ENCODE measurements at places on chromosomes 16 and 17.

DNA sequence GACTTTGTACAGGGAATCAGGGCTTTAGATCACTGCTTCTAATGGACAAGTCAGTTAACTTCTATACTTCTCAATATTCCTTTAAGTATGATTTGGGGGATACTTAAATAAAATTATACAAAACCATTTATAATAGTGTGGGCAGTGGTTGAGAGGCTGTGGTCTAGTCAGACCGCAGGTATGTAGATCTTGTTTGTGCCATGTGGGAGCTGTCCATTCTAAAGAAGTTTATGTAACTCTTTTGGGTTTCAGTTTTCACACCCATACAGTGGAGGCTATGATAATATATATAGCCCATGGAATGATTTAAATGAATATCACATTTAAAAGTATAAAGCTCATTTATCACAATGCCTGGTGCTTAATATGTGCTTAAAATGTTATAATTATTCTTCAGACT is 654.3 kb upstream of the KIF2B start:
- DNase-seq = no peak

DNA sequence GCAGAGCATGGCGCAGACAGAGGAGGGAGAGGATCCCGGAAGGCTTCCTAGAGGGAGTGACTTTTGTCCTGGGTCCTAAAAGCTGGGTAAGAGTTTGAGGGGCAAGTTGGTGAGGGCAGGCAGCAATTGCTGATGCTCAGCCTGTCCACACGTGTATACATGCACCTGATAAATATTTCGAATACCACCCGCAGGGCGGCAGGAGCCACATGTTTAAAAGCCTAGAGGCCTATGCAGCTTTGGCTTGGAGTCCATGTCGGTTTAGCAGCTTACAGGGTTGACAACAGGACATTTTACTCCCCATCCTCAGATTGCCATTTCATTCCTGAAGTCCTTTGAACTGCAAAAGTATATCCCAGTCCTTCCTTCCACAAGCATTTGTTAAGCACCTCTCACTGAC is 99.1 kb downstream of the KATNIP start:
- no peak for DNase-seq

DNA sequence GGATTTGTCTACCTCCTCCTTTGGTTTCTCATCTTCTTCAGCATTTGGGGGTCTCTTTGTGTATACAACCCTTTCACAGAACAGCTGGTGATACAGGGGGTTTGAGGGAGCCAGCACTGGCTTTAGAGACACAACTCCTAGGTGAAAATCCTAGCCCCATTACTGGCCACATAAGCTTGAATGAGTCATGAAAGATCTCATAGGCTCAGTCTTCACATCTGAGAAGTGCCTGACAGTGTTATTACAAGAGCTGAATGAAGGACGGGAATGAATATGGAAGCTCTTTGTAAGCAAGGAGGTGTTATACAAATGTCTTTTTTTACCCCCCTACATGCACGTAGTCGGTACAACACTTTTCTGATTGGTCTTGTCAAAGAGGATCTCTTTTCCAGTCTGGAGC is 1.7 kb upstream of the B4GALNT2 start:
- DNase-seq = no peak

- peak; percentile 75 for DNase-seq
Measured at GRCh38 chr16:79618692-79619050, 18.1 kb upstream of the MAF start.

- no peak for DNase-seq
Measured at GRCh38 chr16:60041671-60042070, 1307.6 kb upstream of the GOT2 start.

DNA sequence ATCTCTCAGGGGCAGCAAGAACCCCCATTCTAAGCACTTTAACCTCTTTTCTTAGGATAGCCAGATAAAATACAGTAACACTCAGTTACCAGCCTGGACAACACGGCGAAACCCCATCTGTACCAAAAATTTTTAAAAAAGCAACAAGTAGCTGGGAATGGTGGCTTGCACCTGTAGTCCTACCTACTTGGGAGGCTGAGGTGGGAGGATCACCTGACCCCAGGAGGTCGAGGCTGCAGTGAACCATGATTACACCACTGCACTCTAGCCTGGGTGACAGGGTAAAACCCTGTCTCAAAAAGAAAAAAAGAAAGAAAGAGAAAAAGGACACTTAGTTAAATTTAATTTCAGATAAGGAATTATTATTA is 28.6 kb upstream of the UBE2G1 start:
- DNase-seq = no peak

GRCh38 chr17:49762151-49762941 is 1.6 kb downstream of the FAM117A start:
- DNase-seq = no peak

- DNase-seq = no peak
Measured at GRCh38 chr16:50718761-50719400, 23.0 kb upstream of the CYLD start.

- no peak for DNase-seq
Measured at GRCh38 chr17:75456039-75456416, 407 bp upstream of the TMEM94 start.

- DNase-seq = no peak
Measured at GRCh38 chr17:58250344-58251011, 12.1 kb downstream of the LPO start.

DNA sequence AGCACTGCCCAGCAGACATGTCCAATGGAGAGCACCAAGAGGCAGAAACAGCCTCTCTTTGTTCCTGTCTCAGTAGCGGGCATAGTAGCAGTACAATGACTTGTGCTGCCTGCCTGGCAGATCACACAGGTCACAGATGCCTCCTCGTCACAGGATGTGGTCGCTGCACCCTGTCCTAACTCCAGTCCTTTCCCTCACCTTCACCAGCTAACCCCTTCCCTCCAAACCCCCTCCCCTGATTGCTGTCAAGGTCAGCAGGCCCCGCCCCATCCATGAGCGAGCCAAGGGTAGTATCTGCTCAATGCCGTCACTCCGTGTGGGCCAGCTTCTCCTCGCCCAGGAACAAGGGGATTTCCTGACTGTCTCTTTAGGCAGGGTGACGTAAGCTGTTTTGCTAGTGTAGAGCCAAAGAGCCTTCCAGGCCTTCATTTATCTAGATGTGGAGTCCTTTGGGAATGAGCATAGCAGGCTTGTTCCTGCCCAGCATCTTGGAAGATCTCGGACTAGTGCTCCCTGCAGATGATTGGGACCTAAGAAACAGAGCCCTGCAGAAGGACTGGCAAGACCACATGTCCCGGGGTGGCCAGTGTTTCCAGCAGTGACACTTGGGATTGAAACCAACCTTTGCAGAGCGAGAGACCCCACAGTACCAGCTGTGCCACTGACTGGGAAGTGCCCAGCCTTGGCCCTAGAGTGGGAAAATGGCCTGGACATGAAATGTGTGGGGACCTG is 75.9 kb upstream of the TNRC6C start:
- DNase-seq = peak; percentile 76

GRCh38 chr16:3119701-3120408 is 7.5 kb downstream of the ZNF205 start:
- DNase-seq = no peak

- DNase-seq = no peak
Measured at GRCh38 chr16:83550183-83550569, 257.6 kb upstream of the HSBP1 start.

GRCh38 chr17:73137376-73137775 is 27.4 kb upstream of the SSTR2 start:
- no peak for DNase-seq

GRCh38 chr16:85162478-85163277 is 50.4 kb upstream of the CIBAR2 start:
- DNase-seq = no peak

DNA sequence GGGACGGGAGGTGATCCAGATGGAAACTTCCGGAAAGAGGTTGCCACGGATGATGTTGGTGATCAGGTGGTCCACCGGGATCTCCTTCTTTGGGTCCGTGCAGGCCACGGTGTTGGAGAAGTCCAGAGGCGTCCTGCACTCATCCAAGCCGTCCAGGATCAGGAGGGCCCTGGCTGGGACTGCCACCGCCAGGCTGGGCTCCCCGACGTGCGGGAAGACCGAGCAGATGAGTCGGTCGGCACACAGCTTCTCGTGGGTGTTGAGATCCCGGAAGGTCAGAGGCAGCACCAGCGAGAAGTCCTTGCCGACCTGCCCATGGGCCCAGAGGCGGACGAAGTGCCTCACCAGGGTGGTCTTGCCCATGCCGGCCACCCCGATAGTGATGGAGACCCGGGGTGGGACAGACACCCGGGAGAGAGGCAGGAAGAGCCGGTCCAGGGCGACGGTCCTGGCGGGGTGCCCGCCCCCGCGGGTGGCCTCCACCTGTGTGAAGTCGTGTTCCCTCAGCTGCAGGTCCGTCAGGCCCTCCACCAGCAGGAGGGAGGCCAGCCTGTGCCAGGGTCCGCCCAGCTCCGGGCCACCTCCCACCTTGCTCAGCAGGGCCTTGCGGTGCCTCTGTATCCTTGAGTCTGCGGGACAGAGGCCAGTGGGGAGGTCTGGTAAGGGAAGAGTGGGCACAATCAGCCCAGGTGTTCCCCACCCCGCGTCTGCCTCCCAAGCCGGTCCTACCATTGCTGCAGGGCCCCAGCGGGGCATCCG is 12.9 kb downstream of the NLRC3 start:
- no peak for DNase-seq

DNA sequence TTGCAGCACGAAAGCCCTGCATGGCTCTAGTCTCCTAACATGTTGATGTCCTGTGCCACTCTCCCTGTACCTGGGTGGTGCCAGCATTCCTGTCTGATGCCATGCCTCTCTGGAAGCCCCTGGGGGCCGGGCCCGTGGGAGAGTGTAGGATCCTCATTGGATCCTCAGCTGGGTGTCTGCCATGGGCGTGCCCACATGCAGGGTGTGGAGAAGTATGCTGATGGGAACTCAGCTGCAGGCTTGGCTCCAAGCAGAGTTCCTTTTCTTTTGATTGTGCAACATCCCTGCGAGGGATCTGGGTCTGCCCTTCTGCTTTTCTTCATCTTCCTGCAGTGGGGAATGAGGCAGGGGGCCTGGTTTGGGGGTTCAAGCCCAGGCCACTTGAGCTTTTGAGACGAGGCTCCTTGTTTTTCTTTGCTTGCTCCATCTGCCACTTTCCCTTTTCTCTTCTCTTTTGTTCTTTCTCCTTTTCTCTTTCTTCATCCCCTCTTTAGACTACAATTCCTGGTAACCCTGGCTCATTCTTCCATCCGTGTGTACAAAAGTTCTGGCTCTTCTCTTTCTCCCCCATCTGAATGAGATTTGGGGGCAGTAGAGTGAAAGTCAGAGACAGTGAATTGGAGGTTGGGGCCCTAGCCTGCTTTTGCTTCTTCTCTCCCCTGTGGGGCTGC is 32.9 kb downstream of the KSR1 start:
- DNase-seq = no peak

DNA sequence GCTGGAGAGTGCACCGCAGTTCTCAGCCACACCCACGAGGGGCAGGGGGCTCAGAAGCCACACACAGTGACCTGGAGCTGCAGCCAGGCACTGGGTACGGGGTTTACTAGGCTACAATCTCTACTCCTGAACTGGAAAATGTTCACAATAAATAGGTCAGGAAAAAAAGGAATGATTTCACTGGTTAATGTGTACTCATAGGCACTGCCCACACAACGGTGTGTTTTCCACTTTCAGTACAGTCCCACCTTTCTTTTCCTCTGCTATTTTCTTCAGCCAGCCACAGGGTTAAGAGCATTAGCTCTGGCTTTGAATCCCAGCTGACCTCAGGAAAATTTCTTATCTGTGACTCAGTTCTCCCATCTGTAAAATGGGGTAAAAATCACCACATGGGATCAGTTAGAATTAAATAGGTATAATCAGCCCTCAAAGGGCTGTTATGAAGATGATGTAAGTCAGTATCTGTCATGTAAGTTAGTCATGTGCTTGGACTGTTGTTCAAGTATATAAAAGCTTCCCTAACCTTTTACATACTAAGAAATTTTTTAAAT is 35.7 kb downstream of the ZCCHC14 start:
- peak; percentile 16 for DNase-seq

DNA sequence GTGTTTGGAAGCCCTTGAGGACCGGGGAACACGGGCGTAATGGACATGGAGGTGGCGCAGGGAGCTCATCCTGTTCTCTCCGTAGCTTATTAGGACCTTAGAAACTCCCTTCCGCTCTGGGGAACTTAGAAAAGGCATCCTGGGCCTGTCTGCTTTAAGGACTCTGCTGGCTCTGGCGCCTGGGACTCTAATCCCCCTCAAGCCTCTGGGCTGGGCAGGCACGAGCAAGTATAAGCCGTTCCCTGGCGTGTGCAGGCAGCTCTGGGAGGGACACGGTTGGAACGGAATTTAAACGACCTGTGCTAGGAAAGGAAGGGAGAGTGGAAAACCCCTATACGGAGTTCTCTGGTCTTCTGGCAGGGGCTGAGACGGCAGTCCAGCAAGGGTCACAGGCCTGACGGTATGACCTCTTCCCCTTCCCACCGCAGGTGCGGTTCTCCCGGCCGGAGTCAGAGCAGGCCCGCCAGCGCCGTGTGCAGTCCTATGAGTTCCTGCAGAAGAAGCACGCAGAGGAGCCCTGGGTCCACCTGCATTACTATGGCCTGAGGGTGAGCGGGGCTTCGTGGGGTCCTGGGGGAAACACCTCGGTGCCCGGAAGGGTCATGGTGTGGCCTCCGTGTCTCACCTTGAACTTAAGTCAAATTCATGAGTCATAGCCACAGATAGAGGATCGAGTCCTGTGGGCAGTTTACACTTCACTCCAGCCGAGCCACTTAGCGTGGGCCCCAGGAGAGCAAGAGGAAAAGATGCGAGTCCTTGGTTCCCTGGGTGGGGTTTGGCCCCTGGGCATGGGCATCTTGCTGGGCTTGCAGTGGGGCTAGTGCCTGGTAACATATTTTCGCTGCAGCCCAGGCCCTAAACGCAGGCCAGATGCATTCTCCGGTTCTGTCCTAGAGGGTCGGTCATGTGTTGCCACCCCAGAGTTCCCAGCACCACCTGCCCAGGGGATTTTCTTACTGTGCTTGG is 17.7 kb downstream of the POLR3E start:
- DNase-seq = no peak

GRCh38 chr17:45289301-45290268 is 27.2 kb downstream of the MAP3K14 start:
- DNase-seq = no peak

DNA sequence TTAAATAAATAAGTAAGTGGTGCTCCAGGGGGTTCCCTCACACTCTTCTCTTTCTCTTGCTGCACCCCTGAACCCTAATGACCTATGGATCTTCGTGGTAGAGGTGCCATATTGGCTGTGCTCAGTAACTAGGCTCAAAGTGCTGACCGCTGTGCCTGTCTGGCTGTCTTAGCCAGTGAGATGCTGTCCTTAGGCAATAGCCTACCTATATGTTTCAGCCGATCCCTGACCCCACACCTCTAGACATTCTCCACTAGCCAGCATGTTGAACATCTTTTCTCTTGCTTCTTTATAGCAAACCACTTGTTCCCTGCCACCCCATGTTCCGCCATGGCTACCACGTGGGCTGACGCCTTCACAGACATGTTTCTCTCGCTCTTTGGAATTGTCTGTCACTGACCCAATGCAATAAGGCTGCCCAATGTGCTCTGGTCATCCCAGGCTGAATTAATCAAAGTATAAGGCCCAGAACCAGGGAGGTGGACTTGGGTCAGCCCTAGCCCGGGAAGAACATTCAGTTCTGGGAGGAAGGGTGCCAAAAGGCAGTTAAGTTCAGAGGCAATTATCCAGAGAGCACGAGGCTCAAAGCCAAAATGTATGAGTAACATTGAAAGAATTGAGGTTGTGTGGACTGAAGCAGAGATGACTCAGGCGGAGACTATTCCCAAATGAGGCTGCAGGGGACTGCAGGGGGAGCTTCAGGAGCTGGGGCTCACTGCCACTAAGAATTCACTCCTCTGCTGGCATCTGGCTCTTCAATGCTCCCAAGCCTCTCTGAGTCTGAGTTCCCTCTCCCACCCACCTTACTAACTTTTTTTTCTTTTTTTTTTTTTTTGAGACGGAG is 28.7 kb upstream of the TNRC6A start:
- DNase-seq = no peak

GRCh38 chr16:26177438-26177837 is 485.7 kb downstream of the HS3ST4 start:
- DNase-seq = no peak

- no peak for DNase-seq
Measured at GRCh38 chr17:4527566-4528125, 27.5 kb downstream of the MYBBP1A start.

Measured in stimulated activated CD4-positive, alpha-beta T cell treated with anti-CD3 and anti-CD28 coated beads, Interleukin-15, amount 100 ng/mL, for 24 hours (primary cell).